Sciatic nerve (tissue), 2 donors: ENCODE measurements at places on chromosomes 2 and 18.
A peak's percentile ranks its signal among the peaks of the same experiment; 100 is the strongest.

DNA sequence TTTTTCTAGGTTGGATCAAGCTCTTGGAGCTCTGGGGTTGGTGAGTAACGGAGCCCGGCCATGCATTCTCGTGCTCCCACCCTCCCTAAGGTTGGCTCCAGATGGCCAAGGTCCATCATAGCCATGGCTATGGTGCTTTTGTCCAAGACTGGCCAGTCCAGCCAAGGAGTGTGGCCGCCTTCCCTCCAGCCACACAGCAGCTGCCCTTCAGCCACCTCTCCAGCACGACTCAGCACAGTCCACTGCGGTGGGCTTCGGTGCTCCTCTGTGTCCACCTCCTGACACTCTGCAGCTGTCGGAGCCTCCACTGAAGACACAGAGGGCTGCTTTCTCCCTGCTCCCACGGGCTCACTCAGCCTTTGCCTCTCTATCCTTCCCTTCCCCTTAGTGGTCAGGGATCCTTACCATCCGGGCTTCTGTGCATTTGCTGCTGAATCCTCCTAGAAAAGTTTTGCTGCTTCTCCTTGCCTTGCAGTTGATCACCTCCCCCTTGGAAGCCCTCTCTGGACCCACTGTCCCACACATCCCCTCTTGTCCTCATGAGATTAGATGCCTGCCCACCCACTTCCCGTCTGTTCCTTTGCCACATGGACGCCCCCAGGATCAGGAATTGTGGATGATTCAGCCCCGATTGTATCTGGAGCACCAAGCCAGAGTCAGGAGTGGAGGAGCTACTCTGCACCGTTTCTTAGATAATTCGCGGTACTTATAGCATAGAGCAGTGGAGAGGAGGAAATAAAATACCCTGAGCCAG is 177.1 kb upstream of the COPS8 start:
- DNase-seq: no peak

- DNase-seq: no peak
These were observed 180.3 kb downstream of the VAPA start for GRCh38 chr18:10094154-10094553.

DNA sequence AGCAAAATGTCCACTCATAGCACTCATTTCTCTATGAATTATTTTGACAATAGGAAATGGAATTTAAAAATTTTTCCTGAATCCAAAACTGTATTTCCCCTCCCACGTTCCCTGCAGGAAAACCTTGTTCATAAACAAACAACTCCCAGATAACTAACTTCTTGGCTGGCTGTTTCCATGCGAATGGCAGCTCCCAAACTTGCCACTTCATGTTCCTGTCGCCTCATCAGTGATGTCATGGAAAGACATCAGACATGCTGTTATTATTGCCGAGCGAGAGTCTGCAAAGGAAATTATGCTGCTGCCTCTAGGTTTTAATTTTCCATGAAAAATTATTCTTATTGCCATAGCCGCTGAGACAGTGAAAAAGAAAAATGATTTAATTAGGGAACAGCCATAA is 117.0 kb upstream of the RIOK3 start:
- peak; percentile 12 for DNase-seq

GRCh38 chr2:217037353-217037752 is 177.5 kb upstream of the TNP1 start:
- DNase-seq: no peak

DNA sequence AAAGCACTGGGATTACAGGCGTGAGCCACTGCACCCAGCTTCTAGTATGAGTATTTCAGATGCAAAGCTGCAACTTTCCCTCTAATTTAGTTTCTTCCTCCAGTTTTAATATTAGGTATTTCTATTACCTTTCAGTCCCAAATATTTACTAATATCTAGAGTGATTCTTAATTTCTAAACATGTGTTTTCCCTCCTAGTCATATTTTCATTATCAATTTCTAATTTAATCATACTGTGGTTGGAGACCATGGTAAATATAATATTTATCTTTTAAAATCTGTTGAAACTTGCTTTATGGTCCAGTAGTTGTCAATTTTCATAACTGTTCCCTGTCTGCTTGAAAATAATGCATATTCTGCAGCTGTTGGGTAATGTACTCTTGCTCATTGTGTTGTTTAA is 245.9 kb upstream of the REV1 start:
- DNase-seq: no peak

DNA sequence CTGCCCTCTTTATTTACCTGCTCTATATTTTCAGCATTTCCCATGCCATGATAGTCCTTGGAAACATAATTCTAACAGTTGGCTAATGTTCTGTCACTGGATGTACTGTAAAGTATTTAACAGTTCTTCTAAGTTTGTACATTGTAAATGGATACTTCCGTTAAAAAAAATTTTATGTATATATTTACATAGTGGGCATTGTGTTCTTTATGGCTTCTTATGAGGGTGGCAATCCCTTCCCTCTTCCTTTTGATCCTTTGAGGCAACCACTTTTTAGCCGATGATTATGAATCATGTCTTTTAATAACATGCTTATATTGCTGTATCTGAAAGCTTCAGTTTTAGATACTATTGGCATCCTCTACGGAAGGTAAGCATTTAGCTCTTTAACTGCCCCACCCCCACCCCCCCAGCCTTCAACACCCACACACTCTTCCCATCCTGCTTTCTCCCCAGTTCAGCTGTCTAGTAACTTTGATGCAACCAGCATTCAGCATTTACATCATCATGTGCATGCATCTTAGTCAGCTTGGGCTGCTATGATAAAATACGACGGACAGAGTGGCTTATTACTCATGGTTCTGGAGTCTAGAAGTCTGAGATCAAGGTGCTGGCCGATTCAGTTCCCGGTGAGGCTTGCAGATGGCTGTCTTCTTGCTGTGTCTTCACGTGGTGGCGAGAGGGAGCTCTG is 21.0 kb upstream of the EDAR start:
- DNase-seq: no peak

GRCh38 chr18:11861583-11862288 is 10.5 kb downstream of the CHMP1B start:
- DNase-seq: no peak

- DNase-seq: peak; percentile 85
These were observed 12.3 kb upstream of the TEX51 start for GRCh38 chr2:126886211-126886915.

DNA sequence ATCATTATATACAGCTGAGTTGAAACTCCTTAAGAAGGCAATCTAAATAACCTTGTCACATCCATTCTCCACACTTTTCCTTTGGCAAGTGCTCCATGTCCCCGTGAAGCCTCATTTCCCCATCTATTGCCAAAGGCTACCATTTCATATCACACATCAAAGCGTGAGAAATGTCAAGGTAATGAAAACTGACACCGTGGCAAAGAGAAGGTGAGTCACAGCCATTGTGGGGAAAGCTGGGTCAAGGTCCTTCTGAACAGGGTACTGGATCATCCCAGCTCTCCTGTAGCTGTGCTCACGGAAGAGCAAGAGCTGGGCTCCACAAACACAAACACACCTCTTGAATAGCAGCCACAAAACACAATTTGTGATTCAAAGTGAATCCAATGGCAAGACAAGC is 58.2 kb upstream of the REG3G start:
- DNase-seq: no peak

DNA sequence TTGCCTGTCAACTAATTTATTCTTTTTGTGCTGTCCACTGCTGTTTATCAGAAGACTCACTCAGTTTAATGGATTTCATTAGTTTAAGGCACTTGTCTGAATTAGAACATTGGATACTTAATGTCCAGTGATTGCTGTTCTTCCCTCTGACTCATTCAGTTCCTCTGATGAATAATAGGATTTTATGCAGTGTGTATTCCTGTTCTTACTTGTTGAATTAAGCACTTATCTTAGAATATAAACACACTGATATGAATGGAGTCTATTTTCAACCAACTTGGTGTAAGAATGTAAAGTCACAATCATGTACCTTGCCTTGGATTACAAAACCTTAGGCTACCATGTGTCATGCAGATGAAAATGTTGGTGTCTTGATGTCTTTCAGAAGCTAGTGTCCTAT is 87.0 kb upstream of the PROKR1 start:
- no peak for DNase-seq

GRCh38 chr2:40164736-40165508 is 287.0 kb downstream of the SLC8A1 start:
- DNase-seq: no peak
